ENCODE measurements at places on chromosomes 3 and 15. TPM values are rescaled to one million over a fixed set of nuclear protein-coding genes. Genes with fewer than 3 reads are reported as not detected.

DNA sequence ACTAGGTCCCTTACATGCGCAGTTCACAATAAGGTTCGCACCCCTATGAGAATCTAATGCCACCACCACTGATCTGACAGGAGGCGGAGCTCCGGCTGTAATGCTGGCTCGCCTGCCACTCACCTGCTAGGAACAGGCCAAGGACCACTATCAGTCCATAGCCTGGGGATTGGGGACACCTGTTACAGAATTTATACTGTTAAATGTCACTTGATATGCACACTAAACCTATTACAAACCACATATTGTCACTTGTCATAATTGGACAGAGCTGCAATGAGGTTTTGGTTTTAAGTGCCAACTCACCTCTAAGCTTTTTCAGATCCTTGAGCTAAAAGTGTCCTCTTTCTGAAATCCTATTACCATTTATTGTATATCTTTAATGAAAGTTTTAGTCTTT lies 507.9 kb upstream of the TPRG1 start:
- no peak for DNase-seq

DNA sequence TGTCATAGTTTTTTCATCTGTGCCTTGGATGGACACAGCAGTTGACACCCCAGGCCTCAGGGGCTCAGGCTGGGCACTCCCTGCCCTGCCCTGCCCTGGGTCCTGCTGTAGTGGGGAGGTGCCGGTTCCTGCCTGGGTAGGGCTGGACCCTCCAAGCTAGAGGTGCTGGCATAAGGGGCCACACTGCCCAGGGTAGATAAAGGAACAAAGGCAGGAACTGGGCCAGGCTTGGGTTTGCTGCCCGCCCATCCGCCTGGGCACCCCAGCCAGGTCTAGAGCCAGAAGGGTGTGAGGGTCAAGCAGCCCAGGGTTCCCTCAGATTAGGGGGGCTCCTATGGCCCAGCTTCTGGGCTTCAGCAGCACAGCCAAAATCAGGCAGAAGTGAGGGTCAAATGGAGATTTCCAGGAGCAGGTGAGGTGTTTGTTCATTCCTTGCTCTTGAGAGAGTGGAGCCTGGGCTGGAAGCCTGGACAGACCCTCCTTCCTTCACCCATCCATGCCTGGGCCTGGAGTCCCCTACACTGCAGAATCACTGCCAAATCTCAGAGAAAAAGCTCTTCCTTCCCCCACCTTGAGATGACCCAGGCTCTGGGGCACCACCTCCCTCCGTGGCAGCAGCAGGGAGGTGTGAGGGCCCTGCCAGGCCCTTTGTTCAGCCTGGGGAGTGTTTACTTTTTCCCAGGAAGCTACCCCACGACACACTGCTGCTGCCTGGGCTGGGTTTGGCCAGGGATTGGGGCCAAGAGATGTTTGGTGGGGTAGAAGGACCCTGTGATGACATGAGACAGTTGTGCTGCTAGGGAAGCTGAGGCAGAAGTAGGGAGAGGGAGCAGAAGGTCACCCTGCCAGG lies 7.1 kb downstream of the SEMA3F start:
- DNase-seq, result no peak

DNA sequence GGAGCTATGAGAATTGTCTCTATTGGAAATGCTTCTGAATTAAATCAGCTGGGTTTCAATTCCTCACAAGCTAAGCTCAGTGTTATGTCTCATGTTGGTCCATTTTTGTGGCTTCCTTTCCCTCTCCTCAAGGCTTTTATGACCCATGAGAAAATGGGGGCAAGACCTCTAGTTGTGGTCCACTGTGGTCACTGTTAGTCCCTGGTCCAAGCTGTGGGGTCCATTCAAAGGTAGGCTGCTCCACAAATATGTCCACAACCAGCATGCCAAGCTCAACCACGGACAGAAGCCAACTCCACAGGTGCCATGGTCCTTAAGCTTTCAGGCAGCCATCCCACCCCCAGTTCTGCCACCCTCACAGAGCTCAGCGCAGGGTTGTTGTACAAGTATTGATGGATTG lies 14.9 kb upstream of the TPM1 start:
- DNase-seq, result no peak

- DNase-seq, result no peak
Observed at GRCh38 chr3:171574556-171575240, 114.5 kb upstream of the TNIK start.

GRCh38 chr15:74432271-74432967 lies 1.3 kb downstream of the SEMA7A start:
- no peak for DNase-seq

GRCh38 chr15:37931321-37931720 lies 3.1 kb upstream of the TMCO5A start:
- DNase-seq, result no peak

GRCh38 chr3:144104186-144104585 lies 132.6 kb downstream of the DIPK2A start:
- DNase-seq, result no peak

GRCh38 chr3:159881828-159882309 lies 106.8 kb upstream of the IL12A start:
- DNase-seq, result peak; percentile 80

GRCh38 chr15:40103864-40104271 lies 4.8 kb downstream of the BMF start:
- no peak for DNase-seq

GRCh38 chr15:58934114-58934447 lies 602 bp upstream of the SLTM start:
- DNase-seq, result no peak

DNA sequence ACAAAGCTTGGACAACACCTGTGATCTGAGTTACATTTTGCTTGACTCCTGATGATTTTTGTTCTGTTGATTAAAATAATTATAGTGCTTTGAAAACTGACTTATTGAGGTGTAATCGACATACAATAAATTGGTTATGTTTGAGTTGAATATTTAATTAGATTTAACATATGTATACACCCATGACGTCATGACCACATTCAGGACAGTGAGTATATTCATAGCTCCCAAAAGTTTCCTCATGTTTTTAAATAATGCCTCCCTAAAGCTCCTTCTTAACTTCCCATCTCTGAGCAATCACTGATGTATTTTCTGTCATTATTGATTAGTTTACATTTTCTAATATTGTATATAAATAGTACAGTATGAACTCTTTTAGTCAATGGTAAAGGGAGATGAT lies 801.2 kb downstream of the PDCD6IP start:
- DNase-seq, result no peak

DNA sequence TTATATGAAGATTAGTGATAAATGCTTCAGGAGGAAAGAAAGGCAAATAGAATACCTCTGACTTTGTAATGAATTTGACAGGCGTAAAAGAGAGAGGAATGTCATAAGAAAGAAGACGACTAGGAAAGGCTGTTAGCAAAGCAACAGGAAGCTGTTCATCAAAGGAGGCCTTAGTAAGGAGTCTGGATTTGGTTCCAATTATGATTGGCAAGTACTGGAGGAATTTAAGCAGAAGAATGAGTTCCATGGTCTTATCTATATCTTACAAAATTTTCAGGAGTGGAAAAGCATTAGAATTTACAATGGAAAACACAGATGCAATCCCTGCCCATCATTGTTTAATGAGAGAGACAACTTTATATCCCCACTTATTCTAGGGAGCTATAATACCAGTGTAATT lies 13.8 kb downstream of the PLSCR1 start:
- no peak for DNase-seq

DNA sequence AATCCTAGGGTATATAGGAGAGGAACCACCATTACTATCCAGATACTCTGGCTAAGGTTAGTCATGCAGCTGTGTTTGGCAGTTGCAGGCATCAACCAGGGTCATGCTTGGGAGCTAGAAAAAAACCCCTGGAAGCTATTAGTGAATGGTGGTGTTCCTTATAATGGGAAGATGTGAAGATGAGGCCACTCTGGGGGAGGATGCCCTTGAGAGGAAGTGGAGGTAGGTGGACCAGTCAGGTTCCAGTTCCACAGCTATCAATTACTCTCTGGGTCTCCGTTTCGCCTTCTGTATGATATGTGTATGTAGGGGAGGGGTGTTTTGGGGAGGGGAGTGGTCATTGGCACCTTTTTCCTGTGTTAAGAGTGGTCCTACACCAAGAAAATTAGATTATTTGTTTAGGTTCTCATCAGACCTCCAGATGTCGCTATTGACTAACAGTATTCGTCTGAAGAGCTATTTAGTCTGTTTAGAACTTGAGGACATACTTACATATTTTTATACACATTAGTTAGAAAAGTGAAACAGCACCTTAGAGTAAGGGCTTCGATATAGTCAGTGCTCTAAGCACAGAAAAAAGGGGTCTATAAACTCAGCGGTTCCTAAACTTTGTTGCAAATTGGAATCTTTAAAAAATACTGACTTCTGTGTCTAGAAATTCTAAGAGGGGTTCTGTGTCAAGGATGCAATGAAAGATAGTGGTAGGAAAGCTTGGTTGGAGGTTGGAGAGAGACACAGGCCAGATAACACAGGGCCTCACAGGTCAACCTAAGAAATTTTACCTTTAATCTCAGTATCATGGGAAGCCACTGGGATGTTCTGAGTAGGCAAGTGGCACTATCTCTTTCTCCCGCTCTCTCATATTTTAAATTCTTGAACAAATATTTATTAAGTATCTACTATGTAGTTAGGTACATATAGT lies 9.1 kb upstream of the HPS3 start:
- DNase-seq, result no peak

DNA sequence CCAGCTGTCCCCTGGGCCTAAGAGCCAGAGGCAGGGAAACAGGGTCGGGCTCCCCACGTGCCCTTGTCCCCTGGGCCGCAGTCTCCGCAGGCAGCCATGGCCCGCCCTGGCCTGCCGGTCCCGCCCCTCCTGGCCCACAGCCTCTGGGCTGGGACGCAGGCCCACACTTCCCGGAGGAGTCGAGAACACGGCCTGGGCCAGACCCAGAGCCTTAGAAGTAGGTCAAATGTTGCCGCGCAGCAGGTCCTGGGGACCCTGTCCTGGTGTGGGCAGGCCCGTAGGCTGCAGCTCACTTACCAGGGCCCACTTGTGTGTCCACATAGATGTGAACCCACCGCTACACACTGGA lies 4.3 kb upstream of the MYL3 start:
- peak; percentile 94 for DNase-seq

GRCh38 chr3:12963922-12964701 lies 109.1 kb downstream of the IQSEC1 start:
- peak; percentile 46 for DNase-seq

DNA sequence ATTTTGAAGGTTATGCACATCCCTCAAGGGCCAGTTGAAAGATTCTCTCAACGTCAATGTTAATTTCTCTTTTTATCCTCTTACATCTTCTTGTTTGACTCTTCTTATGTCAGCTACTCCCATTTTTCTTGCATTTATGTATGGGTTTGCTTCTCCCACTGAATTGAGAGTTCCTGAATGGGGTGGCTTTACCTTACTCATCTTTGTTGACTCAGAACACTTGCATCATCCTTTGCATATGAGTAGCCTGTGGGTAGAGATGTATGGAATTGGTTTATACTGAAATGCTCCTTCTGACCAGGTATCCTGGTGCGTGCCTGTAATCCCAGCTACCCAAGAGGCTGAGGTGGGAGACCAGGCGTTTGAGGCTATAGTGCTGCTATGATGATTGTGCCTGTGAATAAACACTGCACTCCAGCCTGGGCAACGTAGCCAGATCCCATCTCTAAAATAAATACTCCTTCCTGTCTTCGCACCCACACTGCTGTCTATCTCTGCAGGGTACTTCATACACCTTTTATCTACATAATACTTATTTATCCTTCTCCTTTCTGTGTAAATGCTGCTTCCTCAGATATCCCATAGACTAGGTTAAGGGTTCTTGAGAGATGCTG lies 123.6 kb upstream of the DPH6 start:
- DNase-seq, result no peak

- no peak for DNase-seq
Observed at GRCh38 chr15:92243227-92243626, 150.5 kb upstream of the ST8SIA2 start.

DNA sequence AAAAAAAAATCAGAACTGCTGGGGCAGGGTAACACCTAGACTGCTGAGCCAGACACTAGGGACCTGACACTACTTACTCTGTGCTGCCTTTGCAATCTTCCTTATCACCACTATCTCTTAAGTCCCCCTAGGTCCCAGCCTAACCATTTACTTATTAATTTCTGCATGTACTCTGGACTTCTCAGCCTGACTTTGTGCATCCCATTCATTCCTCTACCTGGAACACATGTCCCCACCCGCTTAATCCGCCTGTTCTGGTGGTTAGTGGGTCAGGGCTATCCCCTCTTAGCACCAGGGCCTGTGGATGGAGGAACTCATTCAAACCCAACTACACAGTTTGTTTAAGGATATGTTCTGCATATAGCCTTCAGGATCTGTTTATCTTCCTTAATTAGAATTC lies 5.0 kb upstream of the CACNA1D start:
- no peak for DNase-seq

DNA sequence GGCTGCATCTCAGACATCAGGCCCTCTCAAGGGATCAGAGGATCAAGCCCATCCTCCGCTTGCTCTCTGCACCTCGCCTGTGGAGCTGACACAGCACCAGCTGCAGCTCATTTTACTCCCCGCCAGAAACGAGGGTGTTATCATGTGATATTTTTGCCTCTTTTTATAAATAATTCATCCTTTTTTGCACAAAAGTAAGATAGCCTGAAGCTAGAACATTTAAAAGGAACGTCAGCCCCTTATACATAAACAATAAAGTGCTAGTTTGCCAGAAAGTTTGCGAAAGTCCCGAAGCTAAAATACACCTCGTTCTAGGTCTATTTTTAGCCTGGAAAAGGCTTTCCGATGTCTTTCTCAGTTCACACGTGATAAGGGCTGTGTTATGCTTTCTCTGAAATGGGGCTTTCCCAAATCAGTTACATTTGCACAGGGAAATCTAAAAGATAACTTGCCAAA lies 9.6 kb upstream of the FAM174B start:
- no peak for DNase-seq

DNA sequence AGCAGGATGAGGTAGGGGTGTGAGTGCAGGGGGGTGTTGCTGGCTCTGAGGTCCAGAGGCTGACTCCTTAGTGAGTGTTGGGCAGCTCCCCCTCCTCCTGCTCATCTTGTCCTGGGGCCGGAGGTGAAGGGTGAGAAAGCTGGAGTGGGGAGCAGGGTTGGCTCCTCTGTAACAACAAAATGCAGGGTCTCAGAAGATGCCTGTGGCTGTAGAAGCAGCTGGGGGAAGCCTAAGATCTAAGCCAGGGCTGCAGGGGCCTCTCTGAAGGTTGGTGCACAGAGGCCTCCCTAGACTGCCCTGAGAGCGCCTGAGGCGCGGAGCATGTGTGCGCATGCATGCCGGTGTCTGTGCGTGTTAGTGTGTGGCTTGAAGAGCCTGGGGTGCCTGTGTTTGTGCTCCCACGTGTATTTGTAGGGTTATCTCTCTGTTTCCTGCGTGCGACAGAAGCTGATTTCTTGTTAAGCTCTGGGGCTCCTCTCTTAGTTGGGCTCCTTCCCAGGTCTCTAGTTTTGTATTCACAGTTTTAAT lies 5.3 kb upstream of the HDAC11 start:
- DNase-seq, result peak; percentile 11

BNC1 gene
- polyA plus RNA-seq, result 0.10 TPM

RBP2 gene
- 2.7 TPM for polyA plus RNA-seq

TPRG1 gene
- polyA plus RNA-seq, result 1.6 TPM

PYDC2 gene
- polyA plus RNA-seq, result not detected

TMEM158 gene
- polyA plus RNA-seq, result 2.4 TPM

PATL2 gene
- 0.16 TPM for polyA plus RNA-seq

SCN11A gene
- 0.03 TPM for polyA plus RNA-seq

ZMYND10 gene
- polyA plus RNA-seq, result 0.99 TPM

AADAC gene
- polyA plus RNA-seq, result not detected
